SHP77 treated with DMSO at 0.1 percent for 48 hours (cell line): ENCODE measurements at places on chromosomes 3 and 15.

DNA sequence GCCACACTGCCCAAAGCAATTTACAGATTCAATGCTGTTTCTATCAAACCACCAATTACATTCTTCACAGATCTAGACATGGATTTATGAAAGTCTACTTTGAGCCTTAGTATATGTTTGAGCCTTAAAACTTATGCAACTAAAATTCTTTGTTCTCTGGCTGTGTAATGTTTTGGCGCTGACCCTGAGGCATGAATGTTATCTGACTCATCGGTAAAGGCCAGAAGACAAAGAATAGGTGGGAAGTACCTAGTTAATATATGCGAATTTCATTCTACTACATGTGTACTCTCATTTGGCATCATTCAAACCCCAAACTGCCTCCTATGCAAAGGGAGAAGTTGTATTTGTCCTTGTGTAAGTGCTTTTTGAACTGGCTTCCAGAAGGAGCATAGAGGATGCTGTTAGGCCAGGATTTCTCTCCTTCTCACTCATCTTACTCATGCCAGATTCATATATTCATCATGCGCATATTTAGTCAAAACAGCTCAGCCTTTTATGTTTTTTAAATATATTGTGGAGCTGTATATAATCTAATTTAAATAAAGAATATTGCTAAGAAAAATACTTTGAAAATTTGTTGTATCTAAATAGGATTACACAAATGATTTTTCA, 204.2 kb downstream of the NFKBIZ start:
- no peak for DNase-seq

GRCh38 chr15:77474310-77474988, 53.8 kb downstream of the HMG20A start:
- no peak for DNase-seq

GRCh38 chr3:34109846-34110245, 311.4 kb downstream of the PDCD6IP start:
- no peak for DNase-seq

DNA sequence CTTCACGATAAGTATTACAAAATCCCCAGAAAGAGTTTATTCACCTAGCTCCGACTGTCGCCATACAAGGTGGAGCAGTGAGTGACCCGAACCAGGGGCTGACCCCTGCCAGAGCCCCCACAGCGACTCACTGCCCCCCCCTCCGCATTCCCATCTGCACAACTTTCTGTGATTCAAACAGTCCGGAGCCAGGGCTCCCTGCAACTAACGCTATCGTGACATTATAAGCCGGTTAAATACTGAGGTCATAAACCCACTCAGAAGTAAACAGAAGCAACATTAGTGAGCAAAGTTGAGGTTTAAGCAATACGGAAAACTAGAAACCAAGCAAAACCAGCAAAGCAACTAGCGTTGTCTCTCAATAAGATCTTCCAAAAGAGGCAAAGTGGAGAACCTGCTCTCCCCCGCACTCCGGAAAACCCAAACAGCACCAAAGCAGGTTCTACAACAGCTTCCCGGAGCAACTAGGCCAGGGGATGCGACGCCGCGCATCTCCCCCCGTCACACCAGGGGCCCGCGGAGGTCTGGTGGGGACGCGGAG, 642 bp downstream of the SCAP start:
- no peak for DNase-seq

- no peak for DNase-seq
Measured at GRCh38 chr15:95883064-95883463, 447.4 kb upstream of the NR2F2 start.
